ENCODE measurements at places on chromosomes 6 and 20. TPM values are rescaled to one million over a fixed set of nuclear protein-coding genes. Genes with fewer than 3 reads are reported as not detected.

SUMO4 gene
- 4.2 TPM for total RNA-seq

LRRC1 gene
- total RNA-seq: 10.1 TPM

DEFB132 gene
- not detected for total RNA-seq

EPB41L1 gene
- 94.7 TPM for total RNA-seq

OPRM1 gene
- 0.98 TPM for total RNA-seq

CST2 gene
- not detected for total RNA-seq

HDGFL1 gene
- total RNA-seq: under 0.01 TPM

CRIP3 gene
- total RNA-seq: 3.0 TPM

PAX1 gene
- total RNA-seq: not detected

SPTLC3 gene
- 0.98 TPM for total RNA-seq

LKAAEAR1 gene
- total RNA-seq: 0.74 TPM

PSORS1C2 gene
- not detected for total RNA-seq

Data from temporal lobe (tissue), 4 donors.